Right hindlimb (tissue), 1 donor: ENCODE measurements at places on chromosomes 5 and 9.

DNA sequence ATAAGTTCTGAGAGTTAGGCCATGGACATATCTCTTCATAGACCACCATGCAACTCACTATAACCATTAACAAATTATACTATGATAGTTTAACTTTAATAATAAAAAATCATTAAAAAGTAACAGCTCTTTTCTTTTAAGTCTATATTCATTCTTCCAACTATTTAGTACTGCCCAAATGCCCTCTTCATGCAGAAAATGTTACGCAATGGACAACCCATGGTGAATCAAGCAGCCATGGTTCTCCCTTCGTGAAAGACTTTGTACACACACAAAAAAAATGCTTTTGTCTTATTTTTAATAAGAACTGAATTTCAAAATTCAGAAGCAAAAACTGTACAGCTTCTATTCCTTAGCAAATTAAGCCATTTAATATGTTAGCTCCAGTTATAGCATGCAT lies 401.1 kb downstream of the EFNA5 start:
- no peak for DNase-seq

DNA sequence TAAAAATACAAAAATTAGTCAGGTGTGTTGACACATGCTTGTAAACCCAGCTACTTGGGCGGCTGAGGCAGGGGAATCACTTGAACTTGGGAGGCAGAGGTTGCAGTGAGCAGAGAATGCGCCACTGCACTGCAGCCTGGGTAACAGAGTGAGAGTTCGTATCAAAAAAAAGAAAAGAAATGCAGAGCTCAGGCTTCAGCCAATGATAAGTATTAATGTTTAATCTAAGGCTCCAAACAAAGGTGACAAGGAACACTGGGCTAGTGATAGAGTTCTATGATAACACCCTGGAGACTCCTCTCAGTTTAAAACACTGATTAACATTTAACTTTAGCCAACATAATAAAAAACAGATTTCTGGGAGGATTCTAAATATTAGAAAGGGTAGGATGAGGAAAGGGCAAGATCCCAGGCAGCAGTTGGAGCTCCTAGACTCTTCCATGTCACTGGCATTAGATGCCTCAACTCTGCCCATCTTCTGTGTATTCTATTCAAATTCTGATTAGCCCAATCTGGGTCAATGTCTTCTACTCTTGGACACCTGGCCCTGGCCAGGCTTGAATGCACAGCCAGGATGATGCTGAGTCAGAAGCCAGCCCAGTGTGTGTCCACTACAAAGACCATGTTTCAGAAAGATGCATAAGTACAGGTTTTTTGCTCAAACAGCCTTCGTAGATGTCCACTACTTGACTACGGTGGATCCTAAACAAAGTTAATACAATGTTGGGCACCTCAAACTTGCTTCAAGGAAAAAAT lies 91.0 kb upstream of the FAM169A start:
- no peak for DNase-seq

DNA sequence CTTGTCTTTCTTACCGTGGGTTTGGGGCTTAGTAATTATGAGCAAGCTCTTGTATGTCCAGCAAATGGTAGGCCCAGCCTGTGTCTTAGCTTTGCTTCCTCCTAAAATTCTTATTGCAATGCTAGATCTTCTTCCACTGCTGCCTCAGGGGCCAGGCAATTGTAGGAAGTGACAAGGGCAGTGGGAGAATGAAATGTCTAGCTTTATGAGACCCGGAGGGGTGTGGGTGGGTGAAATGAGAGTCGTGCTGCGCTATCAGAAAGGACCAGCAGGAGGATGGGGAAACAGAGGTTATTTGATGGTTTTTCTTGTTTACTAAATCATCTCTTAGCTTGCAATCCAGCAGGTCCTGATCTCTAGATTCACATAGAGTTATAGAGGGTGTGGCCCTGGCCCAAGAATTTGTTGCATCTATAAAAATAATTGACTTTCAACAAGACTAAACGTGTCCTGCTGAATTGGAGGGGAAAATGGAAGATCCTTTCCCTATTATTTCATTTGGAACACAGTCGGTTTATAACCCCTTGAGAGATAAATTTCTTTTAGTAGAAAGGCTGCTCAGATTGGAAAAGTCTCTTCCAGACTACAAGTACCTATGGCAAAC lies 43.7 kb downstream of the ZNF366 start:
- DNase-seq = no peak

DNA sequence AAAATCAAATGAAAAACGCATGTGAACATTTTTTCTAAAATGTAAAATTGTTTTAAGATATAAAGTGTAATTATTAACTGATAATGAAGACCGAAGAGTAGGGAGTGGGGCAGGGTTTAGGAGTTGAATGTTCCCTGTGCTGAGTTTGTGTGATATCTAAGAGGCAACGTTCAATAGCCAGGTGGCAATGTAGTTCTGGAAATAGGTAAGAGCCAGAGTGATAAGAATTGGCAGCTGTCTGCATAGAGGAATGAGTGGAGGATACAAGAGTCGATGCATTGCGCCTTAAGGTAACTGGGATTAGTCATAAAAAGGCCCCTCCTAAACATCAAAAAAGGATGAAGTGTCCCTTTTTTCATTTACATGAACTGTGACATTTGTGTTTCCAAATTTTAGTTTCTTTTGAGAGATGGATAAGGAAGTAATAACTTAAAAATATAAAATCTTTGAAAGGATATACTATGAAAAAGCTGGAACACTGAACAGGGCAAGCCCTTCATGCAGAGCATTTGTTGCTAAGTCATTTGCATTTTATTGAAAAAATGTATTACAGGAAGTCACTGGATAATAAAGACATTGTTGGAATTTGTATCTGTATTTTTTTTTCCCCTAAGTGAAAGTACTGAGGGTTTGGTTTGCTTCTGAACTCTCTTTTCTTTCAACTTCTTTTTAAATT lies 659.3 kb downstream of the ACTL7B start:
- no peak for DNase-seq

DNA sequence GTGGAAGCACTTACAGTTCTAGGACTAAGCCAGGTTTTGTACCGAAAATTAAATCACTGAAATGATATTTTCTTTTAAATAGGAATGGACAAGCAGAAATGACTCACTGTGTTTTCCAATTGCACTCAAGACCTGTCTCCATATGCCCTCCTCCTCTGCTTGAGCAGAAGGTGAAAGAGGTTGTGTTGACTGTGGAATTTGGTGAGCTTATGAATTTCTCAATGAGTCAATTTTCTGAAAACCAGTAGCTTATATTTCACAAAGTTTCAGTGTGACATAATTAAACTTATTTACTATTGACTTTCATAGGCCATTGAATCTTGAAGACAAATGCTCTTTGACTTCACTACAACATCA lies 249.9 kb downstream of the NPR3 start:
- no peak for DNase-seq

DNA sequence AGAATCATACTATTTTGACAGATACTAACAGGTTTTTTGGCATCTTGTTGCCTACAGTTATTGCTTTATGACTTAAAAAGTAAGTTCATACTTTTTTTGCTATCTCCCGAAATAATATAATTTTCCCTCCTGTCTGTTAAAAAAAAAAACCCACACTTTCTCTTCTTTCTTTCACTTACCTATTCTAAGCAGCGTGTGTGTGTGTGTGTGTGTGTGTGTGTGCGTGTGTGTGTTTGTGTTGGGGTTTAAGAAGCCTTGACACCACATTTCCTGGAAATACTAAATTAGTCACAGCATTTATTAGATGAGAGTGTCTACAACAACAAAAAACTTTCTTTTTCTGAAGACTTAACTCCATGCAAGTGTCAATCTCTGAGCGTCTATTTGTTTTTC lies 12.4 kb downstream of the TNFAIP8 start:
- no peak for DNase-seq

- no peak for DNase-seq
These were observed 11.1 kb upstream of the AJM1 start for GRCh38 chr9:136831002-136831719.

DNA sequence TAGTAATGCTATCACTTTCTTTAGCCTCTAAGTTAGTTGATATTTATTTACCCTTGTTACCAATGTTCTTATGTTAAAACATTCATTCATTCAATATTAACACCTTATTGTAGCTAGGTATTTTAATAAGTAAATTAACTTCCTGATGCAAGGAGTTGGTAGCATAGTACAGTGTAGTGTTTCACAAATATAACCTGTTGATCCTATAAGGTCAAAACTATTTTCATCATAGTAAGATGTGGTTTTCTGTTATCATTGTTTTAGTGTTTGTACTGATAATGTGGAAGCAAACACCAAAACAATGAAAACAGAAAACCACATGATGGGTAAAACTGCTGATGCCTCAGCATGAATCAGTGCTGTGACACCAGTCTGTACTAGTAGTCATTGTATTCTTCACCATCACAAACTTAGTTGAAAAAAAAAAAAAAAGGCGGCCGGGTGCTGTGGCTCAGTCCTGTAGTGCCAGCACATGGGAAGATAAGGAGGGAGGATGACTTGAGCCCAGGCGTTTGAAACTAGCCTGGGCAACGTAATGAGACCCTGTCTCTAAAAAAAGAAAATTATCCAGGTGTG lies 36.5 kb downstream of the ZCCHC7 start:
- DNase-seq = no peak

DNA sequence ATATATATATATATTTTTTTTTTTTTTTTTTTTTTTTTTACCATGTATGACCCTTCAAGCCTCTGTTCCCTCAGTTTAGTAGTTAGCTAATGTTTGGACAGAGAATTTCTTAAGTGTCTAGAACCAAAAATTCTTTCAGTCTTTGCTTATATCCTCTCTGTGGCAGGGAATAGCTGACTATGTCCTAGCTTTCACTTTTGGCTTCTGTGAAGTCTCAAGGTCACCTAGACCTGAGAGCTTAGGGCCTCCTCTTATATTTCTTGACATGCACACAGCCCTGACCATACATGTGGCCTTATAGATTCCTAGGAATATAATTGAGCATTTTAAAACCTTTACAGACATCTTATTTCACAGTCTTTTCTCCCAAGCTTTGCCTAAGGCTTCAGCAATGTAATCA lies 930.8 kb upstream of the CDH9 start:
- no peak for DNase-seq

GRCh38 chr9:128629852-128630545 lies 26.6 kb downstream of the DYNC2I2 start:
- no peak for DNase-seq

GRCh38 chr9:129285382-129285781 lies 107.3 kb upstream of the IER5L start:
- DNase-seq = no peak

DNA sequence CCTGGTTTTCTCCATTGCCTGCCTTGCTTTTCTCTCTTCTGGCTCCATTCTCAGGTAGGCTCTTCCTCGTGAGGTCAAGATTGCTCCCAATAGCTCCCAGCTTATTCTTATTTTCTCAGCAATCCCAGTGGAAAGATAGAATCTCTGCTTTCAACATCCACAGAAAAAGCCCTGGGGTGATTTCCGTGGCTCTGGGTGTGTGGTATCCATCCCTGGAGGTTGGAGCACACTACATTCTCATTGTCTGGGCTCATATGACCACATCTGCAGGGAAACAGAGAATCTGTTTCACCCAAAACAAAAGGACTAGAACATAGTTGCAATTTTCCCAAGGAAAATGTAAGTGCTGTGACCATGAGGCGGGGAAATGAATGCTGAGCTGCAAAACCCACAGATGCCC lies 236.0 kb downstream of the TENT4A start:
- DNase-seq = no peak

DNA sequence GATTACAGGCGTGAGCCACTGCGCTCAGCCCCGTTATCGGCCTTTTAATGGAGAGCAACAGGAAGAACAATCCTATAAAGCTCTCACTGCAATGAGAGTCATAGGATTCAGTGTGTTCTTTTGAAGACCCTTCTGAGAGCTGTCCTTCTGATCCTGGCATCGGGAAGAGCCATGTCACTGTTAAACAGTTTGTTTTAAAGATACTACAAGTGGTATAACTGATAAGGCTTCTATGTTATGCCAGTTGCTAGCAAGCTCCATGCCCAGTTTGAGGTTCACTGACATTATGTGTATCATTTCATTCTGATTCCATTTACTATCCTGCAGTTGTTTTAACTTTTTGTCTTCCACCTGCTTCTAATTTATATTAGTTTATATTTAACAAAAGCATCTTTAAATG lies 55.8 kb downstream of the GNAQ start:
- DNase-seq = no peak

- no peak for DNase-seq
These were observed 355.1 kb downstream of the ADAMTS6 start for GRCh38 chr5:65126542-65127069.

DNA sequence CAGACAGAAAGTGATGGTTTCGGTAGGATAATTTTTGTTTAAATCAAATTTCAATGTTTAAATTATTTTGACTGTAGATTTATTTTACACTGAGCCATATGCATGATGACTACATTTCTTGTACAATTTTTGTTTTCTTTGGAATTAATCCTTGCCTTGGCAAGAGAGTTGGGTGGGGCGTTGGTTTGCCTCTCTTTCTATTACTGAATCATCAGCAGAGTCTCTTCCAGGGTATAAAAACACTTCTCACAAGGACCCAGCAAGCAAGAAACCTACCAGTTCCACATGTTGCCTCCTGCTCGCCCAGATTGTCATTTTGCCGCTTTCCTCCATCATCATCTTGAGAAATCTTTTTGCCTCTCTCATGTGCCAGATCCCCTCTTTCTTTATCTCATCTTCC lies 455.0 kb upstream of the DMAC1 start:
- no peak for DNase-seq

DNA sequence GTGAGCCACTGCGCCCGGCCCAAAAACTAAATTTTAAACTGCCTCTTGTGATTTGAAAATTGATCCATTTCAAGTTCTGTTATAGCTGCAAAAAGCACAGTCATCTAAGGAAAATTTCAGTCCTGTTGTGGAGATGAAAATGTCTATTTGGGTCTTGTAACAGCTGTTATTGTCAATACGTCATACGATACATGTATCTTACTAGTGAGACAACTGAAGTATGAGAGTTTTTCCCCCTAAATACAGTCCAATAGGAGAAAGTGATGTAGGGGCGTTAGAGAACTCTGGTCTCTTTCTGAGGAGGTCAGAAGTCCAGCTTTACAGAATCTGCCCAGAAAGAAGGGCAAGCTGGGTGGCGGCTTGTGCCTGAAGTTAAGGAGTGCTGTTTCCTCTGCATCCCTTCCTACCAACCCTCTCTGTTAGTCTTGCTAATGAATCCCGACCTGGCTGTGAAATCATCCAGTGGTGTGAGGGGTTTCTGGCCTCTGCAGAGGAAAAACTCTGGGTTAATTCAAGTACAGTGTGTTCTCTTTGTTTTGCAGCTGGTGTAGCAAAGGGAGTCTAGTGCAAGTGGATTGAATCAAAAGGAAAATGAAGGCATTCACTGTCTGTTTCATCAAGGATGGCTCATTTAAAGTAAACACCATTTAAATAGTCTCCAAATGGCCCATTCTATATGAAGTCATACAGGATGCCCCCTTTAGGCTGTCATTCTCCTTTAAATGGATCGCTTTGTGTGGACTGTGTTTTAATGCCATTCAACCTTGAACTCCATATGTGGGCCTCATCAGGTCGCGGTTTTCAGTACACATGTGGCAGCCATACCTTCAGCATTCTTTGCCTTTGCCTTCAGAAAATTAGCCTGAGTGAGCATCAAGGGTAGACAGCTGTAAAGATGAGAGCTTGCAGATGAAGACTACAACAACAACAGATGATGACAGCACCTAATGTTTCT lies 59.0 kb downstream of the AOPEP start:
- no peak for DNase-seq

GRCh38 chr5:149012350-149012749 lies 50.5 kb downstream of the SH3TC2 start:
- DNase-seq = no peak
